Fibroblast of the aortic adventitia (primary cell): ENCODE measurements at places on chromosomes 11 and 22. TPM values are rescaled to one million over a fixed set of nuclear protein-coding genes. Genes with fewer than 3 reads are reported as not detected.

The ANKRD42 gene
- total RNA-seq, result 8.3 and 9.5 TPM in 2 replicates

The TYR gene
- total RNA-seq, result not detected in 2 replicates

The TRIM34 gene
- total RNA-seq, result 15.5 and 41.0 TPM in 2 replicates

The C22orf31 gene
- total RNA-seq, result not detected in 2 replicates

The SYT13 gene
- total RNA-seq, result not detected in 2 replicates

The LARGE2 gene
- not detected in 2 replicates for total RNA-seq

The DEFB131B gene
- total RNA-seq, result not detected in 2 replicates

The MMP8 gene
- 0.41 TPM in 1 of 2 replicates, not detected in the other for total RNA-seq

The UBXN1 gene
- 70.7 and 840 TPM in 2 replicates for total RNA-seq

DNA sequence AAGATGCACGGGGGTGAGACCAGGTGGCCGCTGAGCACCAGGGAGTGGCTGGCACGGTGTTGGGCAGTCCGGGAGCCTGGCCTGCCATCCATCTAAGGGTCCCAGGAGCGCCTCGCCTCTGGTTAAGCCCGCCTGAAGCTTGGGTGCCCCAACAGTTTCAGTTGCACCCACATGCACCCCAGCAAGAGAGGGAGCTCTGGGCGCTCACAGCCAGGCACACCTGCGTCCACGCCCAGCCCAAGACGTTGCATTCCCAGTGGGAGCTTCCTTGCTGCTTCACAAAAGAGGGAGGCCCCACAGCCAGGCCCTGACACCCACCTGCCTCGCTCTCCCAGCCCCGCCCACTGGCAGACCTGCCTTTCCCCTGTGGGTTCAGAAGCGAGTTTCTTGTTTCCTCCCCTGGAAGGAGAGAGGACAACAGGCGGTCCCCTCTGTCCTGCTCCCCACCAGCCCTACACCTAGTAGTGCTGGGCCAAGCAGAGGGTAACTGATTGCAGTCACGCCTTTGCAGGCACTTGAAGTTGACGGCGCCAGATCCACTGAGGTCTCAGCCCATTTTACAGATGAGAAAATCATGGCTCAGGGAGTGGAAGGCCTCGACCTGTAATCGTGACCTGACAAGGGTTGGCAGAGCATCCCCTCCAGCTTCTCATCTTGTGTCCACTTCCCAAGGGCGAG is 35.4 kb downstream of the OSBPL5 start:
- no peak for DNase-seq

DNA sequence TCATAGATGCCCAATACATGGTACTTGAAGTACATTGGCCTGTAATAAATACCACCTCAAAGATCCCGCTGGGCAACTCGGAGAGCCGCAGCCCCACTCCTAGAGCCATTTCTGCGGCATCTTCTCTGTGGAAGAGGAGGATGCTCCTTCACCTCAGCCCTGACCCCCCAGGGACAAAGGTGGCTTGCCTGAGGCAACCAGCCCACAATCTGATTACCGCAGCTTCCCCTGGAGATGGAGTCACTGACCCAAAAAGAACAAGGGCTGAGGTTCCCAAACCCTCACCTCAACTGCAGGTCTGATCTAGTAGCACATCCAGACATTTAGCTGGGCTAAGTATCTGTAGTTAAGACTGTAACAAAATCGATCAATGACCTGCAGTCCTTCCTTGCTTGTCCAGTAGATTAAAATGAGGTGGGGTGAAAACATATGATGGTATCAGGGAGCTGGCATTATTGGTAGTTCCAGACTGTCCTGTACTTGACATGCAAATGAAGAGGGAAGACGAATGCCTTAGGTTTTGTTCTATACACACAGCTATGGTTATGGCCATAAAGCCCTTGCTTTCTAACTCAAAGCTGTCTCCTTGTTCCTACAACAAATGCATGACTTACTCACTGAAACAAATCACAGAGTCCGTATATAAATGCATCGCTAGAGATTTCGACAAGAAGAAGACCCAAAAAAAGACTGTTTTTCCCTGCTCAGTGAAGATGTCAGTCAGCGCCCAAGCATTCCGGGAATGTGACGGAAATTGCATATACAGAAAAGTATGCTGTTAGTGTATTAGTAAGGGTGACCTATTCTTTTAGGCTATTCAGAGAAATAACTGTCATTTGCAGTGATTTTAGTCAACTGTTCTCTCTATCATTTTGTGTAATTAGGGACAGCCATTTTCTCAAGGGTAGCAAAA is 33.7 kb downstream of the C11orf71 start:
- DNase-seq, result peak; percentile 81

GRCh38 chr11:21552911-21553310 is 640.0 kb upstream of the ANO5 start:
- DNase-seq, result no peak

DNA sequence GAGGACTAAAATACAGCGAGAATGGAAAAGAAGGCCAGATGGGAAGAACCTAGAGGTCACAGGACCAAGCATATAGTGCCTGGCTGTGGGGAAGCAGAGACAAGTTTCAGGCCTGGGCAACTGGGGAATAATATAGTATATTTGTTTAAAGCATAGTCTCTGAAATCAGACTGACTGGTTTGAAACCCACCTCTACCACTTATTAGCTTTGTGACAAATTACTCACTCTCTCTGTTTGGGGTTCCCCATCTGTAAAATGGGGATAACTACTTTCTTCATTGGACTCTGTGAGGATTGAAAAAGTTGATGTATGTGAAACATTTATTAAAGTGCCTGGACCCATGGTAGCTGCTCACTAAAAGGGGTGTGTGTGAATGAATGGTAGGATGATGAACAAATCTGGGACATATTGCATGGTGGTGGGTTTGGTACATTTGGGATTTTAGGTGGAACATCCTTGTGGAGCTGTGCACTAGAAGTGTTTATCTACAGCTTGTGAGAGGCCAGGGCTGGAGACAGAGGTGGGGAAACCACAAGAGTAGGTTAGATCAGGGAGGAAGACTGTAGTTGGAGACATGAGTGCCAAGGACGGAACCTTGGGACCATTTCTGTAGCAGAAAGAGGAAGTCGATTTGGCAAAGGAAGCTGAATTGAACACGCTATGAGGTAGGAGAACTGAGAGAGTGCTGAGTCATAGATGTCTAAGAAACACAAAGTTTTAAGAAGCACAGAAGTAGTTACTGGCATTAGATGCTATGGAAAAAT is 52.6 kb downstream of the SWAP70 start:
- peak; percentile 94 for DNase-seq

- DNase-seq, result no peak
Observed at GRCh38 chr11:35598254-35599125, 19.8 kb upstream of the FJX1 start.

DNA sequence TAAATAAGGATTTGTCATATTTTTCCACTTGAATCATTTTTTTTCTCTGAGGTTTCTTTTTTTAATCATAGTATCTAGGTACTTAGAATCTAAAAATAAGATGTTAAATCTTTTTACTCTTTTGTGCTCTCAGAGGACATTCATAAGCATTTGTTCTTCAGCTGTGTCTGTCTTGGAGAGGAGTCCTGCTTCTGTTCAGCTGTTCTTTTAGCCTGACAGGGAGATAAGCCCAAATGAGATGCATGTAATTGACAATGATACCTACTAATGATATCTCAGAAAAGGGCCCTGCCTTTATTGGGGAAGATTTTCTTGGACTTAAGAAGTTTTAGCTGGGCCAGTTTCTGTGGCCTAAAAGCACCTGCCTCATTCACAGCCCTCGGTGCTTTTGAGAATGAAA is 156.9 kb downstream of the NCAM1 start:
- DNase-seq, result no peak

GRCh38 chr11:65290448-65291165 is 24.1 kb upstream of the CDC42EP2 start:
- DNase-seq, result peak; percentile 100

GRCh38 chr11:27573024-27573423 is 66.5 kb upstream of the LIN7C start:
- no peak for DNase-seq

- DNase-seq, result no peak
Observed at GRCh38 chr11:23953951-23954710, 542.7 kb upstream of the LUZP2 start.

DNA sequence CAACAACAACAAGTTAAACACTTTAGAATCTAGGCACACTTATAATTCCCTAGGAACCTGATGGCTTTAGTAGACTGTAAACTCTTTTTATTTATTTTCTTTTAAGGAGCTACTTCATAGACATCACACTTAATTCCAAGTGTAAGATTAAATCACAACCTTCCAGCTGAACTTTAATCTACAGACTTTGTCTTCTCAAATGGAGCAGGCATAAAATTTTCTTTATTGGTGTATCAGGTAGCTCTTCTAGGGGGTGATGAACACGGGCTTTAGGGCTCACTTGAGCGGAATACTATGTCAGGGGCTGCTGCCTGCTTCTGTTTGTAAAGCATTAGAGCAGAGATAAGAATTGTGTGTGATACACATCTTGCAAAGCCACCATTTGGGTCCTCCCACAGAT is 525.8 kb upstream of the FAT3 start:
- no peak for DNase-seq

DNA sequence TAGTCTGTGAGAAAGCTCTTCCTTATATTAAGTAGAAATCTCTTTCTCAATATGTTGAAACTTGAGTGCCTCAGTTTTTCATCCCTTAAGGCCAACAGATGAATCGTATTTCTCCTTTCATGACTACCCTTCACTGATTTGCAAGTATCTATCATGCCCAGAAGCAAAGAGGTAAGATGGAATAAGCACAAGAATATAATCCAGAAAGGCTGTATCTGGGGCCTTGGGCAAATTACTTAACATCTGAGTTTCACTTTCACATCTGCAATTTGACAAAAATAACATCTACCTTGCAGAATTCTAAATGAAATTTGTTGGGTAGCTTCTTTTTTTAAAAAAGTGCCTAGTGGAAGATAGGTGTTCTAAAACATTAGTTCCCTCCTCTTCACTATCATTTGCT is 552.4 kb upstream of the ANO5 start:
- DNase-seq, result no peak
